ENCODE measurements at places on chromosomes 12 and 14.

- no peak for DNase-seq
These were observed 53.7 kb downstream of the PLEKHA5 start for GRCh38 chr12:19183121-19183838.

- no peak for DNase-seq
These were observed 13.5 kb upstream of the TNFAIP2 start for GRCh38 chr14:103109535-103110441.

DNA sequence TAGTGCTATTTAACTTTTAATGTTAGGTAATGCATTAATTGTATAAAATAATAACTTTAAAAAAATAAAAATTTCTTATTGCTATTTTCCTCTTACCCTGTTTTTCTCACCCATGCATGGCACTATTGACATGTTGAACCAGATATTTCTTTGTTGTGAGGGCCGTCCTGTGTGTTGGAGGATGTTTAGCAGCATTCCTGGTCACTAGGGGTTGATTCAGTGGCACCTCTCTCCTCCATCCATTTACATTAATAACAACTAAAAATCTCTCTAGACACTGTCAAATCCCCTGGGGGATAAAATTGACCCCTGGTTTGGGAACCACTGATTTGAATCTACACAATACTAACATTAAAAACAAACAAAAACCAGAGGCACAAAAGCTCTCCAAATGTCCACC is 147.5 kb upstream of the MIS18BP1 start:
- no peak for DNase-seq

DNA sequence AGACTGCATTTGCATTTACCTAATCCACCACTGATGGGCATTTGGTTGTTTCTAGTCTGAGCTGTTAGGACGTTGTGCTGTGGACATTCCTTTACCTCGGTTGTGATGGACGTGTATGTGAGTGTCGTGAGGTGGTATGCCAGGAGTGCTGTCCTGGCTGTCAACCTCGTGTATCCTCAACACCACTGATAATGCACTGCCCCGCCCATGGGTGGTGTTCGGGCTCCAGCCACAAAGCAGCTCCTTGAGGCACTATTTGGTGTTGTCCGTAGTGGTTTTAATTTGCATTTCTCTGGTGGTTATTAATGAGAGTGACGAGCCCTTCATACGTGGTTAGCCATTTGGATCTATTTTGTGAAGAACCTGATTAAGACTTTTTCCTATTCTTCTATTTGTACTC is 87.6 kb downstream of the PPP2R5C start:
- DNase-seq: no peak

GRCh38 chr12:50567926-50568325 is 63.1 kb downstream of the DIP2B start:
- DNase-seq: no peak
